ENCODE measurements at places on chromosomes 5 and 9.

DNA sequence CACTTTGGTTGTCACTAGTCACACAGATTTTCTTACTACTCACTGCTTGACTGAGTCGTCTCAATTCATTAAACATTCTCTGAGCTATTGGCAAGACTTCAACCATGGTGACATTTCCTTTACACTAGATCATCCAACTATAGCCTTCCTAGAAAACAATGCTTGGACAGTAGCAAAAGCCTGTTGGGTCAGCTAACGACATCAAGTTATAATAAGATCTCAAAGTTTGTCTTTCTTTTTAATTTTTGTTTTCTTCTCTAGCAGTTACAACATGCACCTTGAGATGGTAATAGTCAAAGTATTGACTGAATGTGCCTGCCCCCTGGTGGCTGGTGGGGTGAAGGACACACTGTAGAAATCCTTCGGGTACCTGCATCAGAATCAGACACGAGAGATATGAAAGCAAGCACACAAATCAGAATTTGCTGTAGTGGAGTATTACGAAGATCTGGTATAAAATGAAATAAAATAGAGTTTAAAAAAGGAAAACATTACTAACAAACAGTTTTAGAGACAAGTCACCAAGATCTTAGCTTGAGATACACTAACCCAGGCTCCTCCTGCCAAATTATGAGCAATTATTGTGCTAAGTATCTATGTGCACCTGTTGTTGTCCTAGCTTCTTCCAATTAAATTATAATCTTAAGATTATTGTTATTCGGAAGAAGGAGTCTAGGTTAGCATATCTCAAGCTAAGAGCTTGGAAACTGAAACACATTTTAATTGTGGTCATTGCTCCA lies 81.2 kb downstream of the ARL15 start:
- DNase-seq: peak; percentile 21

- no peak for DNase-seq
These were observed 230.3 kb upstream of the TYRP1 start for GRCh38 chr9:12462861-12463260.

DNA sequence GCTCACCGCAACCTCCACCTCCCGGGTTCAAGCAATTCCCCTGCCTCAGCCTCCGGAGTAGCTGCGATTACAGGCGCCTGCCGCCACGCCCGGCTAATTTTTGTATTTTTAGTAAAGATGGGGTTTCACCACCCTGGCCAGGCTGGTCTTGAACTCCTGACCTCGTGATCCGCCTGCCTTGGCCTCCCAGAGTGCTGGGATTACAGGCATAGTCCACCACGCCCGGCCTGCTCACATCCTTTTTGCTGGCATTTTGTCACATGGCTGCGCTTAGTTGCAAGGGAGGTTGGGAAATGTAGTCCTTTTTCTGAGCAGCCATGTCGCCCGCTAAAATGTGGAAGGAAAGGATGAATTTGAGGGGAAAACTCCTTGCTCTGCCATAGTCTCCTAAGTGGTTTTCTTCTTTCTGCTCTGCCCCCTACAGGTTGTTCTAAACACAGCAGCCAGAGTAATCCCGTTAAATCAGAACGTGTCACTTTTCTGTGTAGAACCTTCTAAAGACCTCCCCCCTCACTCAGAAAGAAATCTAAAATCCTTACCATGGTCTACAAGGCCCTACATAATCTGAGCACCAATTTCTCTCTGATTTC lies 57.8 kb upstream of the HSPA9 start:
- peak; percentile 53 for DNase-seq

- no peak for DNase-seq
These were observed 9.1 kb downstream of the PRKACG start for GRCh38 chr9:69004836-69005235.

DNA sequence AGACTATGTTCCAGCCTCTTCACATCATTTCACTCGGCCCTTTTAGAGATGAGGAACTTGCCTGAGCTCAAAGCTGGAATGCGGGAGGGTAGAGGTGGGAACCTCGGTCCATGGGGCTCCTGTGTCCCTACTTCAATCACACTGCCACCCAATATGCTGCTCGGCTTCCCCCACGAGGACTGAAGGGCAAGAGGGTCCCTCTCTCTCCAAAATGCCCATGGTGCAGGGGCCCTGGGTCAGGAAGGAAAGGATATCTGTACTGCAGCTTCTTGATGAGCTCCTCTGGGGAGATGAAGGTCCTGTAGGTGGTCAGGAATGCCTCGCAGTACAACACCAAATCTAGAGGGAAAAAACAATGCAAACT lies 46.5 kb downstream of the PRRT1B start:
- DNase-seq: no peak

DNA sequence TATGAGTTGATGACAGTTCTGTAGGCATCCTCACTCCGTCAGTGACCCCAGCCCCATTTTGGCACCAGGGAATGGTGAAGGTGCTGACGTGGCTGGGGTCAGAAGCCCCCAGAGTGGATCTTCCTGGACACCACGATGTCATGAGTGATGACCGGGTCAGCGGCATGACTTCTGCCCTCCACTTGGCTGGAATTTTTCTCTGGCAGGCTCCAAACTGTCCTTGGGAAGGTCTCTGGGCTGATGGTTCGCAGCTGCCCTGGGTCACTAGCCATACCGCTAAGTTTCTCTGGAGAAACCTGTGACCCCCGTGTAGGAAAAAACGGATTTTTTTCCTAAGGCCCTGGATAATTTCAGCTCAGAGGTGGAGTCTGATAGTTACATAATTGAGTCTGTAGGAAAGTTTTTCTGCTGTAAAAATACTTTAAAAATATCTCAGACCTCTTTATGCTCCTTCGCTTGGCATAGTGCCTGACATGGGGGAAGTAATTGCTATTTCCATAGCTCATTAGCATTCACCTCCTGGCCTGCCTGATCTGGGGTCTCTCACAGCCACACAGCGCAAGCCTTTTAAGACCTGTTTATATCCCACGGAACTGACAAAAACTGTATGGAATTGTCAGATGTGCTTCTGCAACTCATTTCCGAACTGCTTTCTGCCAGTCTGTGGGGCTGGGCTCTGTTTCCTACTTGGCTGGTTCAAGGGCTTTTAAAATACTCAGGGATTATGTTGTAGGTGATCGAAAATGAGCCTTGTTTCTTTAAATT lies 69.2 kb downstream of the ANGPTL2 start:
- DNase-seq: no peak

GRCh38 chr9:83937861-83938455 lies 16.7 kb upstream of the KIF27 start:
- no peak for DNase-seq

GRCh38 chr9:114771889-114772288 lies 34.0 kb downstream of the TNFSF15 start:
- DNase-seq: no peak

DNA sequence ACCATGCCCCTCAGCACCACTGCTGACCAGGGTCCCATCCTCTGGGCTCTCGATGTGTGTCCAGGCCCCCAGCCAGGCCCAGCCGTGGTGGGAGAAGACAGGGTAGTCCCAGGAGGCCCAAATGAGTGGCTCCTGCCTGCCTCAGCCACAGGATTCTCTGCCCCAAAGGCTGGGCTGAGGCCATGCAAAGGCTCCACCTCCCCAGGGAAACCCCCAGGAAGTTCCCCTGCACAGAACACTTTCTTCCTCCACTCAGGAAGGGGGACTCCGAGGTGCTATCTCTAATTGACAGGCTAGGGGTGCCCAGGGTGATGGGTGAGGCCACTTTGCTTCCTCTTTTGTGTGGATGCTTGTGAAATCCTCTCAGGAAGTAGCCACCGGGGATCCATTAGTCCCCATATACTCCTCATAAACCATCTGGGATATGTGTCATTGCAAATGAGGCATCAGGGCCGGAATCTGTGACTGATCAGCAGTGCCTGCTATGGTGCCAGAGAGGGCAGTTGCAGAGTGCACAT lies 23.1 kb upstream of the TDRD7 start:
- no peak for DNase-seq

DNA sequence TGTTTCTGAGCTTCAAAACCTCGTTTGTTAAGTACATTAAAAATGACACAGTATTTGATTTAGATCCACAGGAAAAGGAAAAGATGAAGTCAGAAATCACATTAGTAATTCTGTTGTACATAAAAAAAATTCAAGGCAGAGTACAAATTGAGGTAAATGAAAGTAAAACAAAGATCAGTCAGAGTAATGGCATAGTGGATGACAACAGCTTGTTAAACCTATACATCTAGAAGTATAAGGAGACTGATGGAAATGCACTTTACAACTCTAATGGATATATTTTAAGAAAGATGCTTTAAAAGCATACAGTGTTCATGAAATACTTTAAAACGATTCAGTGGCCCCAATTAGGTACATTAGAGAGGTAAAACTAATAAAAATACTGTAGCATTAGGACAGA lies 631.3 kb upstream of the SEMA6A start:
- DNase-seq: no peak

- DNase-seq: no peak
These were observed 46.5 kb downstream of the NR3C1 start for GRCh38 chr5:143356855-143357583.

DNA sequence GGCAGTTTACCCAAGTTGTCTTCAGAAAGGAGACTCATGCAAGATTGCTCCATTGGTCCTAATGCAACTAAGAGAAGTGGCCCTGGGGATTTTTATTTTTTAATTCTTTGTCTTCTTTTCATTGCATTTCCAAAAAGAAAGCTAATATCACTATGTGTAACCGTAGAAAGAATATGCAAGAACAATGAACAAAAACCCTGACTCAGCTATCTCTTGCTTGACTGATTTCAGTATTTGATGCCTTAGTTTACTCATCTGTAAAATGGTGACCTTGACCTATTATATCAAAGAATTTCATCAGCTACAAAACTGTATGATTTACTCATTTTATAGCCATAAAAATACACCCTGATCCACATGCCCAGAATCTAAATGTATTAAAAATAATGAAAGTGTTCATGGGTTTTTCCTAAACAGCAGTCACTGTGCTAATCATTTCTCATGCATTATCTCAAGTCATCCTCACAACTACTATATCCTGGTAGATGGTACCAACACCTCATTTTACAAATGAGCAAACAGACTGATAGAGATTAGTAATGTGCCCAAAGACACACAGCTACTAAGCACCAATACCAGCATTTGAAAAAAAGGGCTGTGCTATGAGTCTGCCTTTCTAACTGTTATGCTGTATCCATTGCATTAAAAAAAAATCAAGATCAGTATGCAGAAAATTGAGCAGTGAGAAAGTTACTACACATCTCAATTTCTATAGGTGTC lies 185.7 kb downstream of the MLLT3 start:
- DNase-seq: no peak

GRCh38 chr5:37090781-37091180 lies 158.4 kb downstream of the CPLANE1 start:
- DNase-seq: no peak

DNA sequence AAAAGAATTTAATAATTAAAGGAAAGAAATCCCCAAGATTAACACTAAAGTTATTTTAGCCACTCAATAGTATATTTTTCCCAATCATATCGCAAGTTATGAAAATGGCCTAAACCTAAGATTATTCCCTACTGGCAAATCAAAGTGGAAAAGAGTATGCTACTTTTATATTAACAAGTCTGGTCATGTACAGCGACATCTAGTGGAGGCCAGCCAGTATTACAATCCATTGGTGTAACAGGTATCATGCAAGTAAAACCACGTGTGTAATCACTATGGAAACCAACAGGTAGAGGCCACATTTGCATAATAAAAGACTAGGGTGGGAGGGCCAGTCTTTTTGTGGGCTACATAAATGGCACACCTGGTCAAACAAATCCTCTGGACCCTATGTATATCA lies 976.4 kb upstream of the CDH9 start:
- no peak for DNase-seq

- no peak for DNase-seq
These were observed 93.1 kb downstream of the CDK5RAP2 start for GRCh38 chr9:120486835-120487234.

DNA sequence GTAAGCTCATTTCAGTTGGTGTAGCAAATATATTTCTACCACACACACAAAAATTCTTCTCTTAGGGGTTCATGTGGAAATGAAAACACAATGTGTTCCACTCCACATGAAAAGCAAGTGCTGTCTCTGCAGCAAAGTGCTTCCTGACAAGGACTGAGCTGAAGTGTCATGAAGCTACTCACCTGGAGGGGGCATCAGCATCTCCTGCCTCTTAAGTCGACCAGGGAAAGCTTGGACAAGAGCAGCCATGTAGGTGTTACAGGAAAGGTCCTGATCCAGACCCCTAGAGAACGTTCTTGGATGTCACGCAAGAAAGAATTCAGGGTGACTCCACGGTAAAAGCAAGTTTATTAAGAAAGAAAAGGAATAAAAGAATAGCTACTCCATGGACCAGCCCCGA lies 62.8 kb downstream of the SV2C start:
- DNase-seq: no peak

GRCh38 chr5:129619782-129620181 lies 128.1 kb upstream of the MINAR2 start:
- no peak for DNase-seq

DNA sequence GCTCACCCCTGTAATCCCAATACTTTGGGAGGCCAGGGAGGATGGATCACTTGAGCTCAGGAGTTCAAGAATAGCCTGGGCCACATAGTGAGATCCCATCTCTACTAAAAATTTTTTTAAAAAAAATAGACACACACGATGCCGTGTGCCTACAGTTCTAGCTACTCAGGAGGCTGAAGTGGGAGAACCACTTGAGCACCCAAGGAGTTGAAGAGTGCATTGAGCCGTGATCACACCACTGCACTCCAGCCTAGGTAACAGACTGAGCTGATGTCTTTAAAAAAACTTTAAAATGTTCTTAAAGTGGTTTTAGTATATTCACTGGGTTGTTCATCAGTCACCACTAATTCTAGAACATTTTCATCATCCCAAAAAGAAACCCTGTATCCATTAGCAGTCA lies 51.9 kb upstream of the RNF38 start:
- no peak for DNase-seq

DNA sequence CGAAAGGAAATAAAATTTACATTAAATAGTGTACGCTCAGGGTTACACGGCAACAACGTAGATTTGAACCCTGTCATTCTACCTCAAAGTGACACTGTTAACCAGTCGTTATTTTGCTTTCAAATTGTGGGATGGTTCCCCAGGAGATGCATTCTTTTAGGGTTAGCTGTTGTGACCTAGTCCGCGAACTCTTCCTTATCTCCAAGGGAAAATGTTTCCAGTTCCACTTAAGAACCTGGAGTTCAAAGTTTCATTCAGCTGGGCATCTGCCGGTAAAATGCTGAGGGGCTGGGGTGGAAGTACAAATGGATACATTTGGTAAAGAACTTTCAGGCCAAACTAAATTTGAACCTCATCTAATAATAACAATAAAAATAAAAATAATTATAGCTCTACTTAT lies 264.6 kb downstream of the NR3C1 start:
- DNase-seq: no peak

- no peak for DNase-seq
These were observed 158.6 kb downstream of the MELK start for GRCh38 chr9:36731068-36731956.

- DNase-seq: peak; percentile 43
These were observed 645 bp downstream of the SAP30L start for GRCh38 chr5:154446195-154447088.

Data from smooth muscle cell of the brain vasculature (primary cell).